ENCODE measurements at places on chromosomes 3 and 15. TPM values are rescaled to one million over a fixed set of nuclear protein-coding genes. Genes with fewer than 3 reads are reported as not detected.

Gene SRGAP3
- polyA plus RNA-seq: 6.2 TPM

Gene DGKG
- 0.22 TPM for polyA plus RNA-seq

Gene TRH
- not detected for polyA plus RNA-seq

Gene BFSP2
- polyA plus RNA-seq: not detected

Gene SNX33
- polyA plus RNA-seq: 21.7 TPM

Gene GOLGA6B
- polyA plus RNA-seq: not detected

Gene LRRC34
- 0.43 TPM for polyA plus RNA-seq

Gene ATP13A5
- not detected for polyA plus RNA-seq

GRCh38 chr3:129182390-129183185 is 1.1 kb downstream of the CNBP start:
- H3K4me3 ChIP-seq: peak overlapping the region; percentile 85
- peaks cover 14% of the 10 kb centered on the region for H3K36me3 ChIP-seq
- H3K27me3 ChIP-seq: no peaks in the 10 kb centered on the region
- H3K4me1 ChIP-seq: peaks cover 34% of the 10 kb centered on the region
- no peak for DNase-seq
- peak overlapping the region; percentile 96 for H3K27ac ChIP-seq

- no peak for DNase-seq
- H3K36me3 ChIP-seq: no peaks in the 10 kb centered on the region
- no peaks in the 10 kb centered on the region for H3K4me1 ChIP-seq
- H3K4me3 ChIP-seq: no peak overlapping the region
- no peaks in the 10 kb centered on the region for H3K27me3 ChIP-seq
Measured at GRCh38 chr3:153652076-153652475, 469.1 kb upstream of the ARHGEF26 start.

GRCh38 chr3:68972358-68972979 is 40.1 kb upstream of the TAFA4 start:
- no peaks in the 10 kb centered on the region for H3K4me1 ChIP-seq
- H3K27ac ChIP-seq: no peak overlapping the region
- DNase-seq: no peak
- no peak overlapping the region for H3K4me3 ChIP-seq

DNA sequence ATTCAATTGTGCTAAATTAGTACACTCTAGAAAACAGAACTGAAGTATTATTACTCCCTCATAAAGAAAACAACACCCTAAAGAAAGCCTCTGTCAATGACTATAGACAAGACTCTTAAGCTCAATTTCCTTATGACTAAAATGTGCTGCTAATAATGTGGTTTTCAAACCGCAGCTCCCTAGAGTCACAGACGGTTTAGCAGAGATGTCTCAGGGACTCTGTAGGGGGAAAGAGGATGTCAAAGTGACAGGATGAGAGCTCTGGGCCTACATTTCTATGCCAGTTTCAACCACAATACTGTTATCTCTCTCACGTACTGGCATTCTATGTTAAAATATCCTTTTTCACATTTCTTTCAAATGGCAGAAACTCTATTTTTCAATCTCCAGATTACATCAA is 37.6 kb upstream of the WDR49 start:
- H3K4me1 ChIP-seq: no peaks in the 10 kb centered on the region
- H3K4me3 ChIP-seq: no peak overlapping the region
- peaks cover 11% of the 10 kb centered on the region for H3K36me3 ChIP-seq
- DNase-seq: no peak
- no peak overlapping the region for H3K27ac ChIP-seq

DNA sequence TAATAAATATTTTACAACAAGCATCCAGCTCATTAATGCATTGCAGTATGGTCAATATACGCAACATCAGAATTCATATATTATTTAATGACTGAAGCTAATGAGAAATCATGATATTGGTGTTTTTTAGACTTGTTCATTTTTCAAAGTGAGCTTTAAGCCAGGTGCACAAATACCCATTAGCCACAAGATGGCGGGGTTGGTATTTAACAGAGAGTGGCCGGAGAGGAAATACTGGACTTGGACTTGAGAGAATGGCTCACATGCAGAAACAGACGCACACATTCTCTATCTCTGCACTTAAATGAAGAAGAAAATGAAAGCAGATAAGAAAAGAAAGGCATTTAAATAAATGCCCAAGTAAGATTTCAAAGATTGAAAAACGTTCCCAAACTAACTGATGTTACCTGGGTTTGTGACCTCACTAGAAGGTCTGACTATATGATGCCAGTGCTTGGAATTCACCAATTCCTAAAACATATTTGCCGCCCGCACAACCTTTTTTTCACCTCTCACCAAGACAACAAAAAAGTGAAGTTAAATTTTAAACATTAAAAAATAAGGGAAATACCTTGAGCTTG is 21.2 kb upstream of the CRBN start:
- no peak for DNase-seq
- no peaks in the 10 kb centered on the region for H3K27me3 ChIP-seq
- no peak overlapping the region for H3K4me3 ChIP-seq
- no peaks in the 10 kb centered on the region for H3K4me1 ChIP-seq
- no peak overlapping the region for H3K27ac ChIP-seq

GRCh38 chr3:176041812-176042211 is 1155.5 kb downstream of the TBL1XR1 start:
- no peaks in the 10 kb centered on the region for H3K36me3 ChIP-seq
- H3K27ac ChIP-seq: no peak overlapping the region
- no peaks in the 10 kb centered on the region for H3K27me3 ChIP-seq
- no peak overlapping the region for H3K4me3 ChIP-seq

GRCh38 chr15:96762566-96762965 is 432.1 kb downstream of the NR2F2 start:
- DNase-seq: no peak

- no peaks in the 10 kb centered on the region for H3K4me1 ChIP-seq
- no peak overlapping the region for H3K27ac ChIP-seq
- no peaks in the 10 kb centered on the region for H3K27me3 ChIP-seq
- H3K36me3 ChIP-seq: no peaks in the 10 kb centered on the region
Measured at GRCh38 chr15:20106026-20106425, 435.6 kb downstream of the GOLGA6L6 start.

DNA sequence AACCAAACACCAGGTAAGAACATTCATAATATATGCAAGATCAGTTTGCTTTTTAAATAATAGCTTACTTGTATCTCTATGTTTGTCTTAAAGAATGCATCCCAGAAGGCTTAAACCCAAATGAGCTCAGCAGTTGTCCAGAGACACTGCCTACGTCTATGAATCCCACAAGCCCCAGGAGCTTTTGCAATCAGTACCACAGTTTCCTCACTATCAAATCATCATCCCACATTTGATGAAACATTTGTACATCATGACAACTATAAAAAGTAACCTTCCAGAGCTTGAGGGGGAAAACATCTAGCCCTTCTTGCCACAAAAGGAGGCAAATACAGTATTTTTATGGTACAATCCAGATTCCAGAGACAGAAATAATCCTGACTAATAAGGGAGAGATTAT is 63.7 kb downstream of the ATP8B4 start:
- no peaks in the 10 kb centered on the region for H3K4me1 ChIP-seq
- H3K27ac ChIP-seq: no peak overlapping the region
- H3K4me3 ChIP-seq: no peak overlapping the region
